NCI-H187 treated with DMSO at 0.1 percent for 48 hours (cell line): ENCODE measurements at places on chromosomes 6 and 20.

- DNase-seq = peak; percentile 38
These were observed 704.8 kb upstream of the SLC35B3 start for GRCh38 chr6:9140172-9140571.

- DNase-seq = no peak
These were observed 1.0 kb upstream of the DUSP22 start for GRCh38 chr6:291204-291696.

DNA sequence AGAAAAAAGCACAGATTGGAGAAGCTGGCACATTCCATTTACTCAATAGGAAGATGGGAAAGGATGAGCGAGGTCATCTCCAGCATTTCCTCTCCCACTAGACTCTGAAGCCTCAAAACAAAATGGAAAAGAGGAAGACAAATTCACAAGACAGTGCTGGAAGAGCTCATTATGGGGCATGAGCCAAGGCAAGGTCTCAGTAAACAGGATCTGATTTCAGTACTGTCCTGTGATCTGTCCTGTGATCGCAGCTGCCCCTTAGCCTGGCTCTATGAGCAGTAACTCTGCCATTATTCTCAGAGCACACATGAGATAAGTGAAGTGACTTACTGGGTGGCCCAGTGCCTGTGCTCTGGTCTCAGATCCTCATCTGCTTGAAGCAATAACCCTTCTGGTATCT, 68.1 kb upstream of the SLC4A11 start:
- no peak for DNase-seq

GRCh38 chr6:25889877-25890853, 16.1 kb upstream of the SLC17A3 start:
- no peak for DNase-seq

GRCh38 chr6:3442431-3443220, 14.2 kb downstream of the SLC22A23 start:
- DNase-seq = no peak

DNA sequence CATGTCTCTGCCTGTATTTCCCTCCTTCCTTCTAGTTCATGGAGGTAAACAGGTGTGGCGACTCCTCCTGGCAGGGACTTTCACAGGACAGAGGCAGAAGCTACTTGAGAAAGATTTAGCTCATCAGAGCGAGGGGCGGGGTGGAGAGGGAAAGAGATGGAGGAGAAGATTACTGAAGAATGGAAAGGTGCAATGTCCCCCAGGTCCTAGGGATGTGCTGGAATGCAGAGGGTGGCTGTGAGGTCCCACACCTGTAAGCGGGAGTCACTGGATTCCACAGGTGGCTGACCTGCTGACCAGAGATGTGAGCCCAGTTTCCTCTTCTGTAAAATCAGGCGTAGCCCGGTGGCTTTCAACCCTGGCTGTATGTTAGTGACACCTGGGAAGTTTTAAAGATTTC, 199.2 kb upstream of the SULF2 start:
- DNase-seq = no peak

DNA sequence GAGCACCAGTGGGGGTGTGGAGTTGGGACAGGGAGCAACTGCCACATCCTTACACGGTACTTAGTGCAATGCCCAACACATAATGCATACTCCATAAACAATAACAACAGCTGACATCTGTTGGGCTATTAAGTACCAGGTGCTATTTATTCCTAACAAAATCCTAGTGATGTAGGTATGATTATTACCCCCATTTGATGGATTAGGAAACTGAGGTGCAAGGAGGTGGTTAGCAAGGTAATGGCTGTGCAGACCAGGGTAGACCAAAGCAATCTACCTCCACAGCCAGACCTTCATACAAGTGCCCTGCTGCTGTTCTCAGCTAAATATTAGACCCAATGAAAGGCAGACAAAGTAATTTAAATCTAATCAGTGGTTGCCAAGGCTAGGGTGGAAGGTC, 36.8 kb downstream of the SLC13A3 start:
- DNase-seq = no peak

- no peak for DNase-seq
These were observed 124.8 kb downstream of the INSM1 start for GRCh38 chr20:20492521-20493332.

- DNase-seq = no peak
These were observed 93.2 kb downstream of the GMPR start for GRCh38 chr6:16331384-16332174.

GRCh38 chr6:112983713-112984261, 636.7 kb downstream of the RFPL4B start:
- DNase-seq = no peak

- DNase-seq = no peak
These were observed 94.5 kb downstream of the PREX1 start for GRCh38 chr20:48733296-48733790.

DNA sequence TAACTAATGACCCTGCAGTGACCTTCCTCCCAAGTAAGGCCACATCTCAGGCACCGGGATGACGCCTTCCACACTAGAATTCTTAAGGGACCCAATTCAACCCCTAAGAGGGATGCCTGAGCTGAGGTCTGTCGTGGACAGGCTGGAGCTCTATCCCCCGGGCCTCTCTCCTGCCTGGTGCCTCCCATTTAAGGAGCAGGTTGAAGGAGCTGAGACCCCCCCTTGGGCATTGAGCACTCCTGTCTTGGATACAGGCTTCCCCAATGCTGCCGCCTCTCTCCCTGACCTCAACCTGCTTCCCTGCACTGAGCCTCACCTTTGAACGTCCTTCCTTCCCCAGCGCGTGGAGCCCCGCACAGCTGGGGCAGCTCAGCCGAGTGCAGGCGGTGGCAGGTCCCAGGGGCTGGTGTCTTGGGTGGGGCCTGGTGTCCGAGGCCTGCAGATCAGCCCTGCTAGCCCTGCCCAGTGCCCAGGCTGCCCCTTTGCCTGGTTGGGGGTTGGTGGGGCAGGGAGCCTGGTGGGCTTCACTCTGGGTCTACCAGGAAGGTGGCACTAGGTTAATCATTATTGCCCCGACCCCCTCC, 19.9 kb upstream of the BHLHE23 start:
- no peak for DNase-seq

DNA sequence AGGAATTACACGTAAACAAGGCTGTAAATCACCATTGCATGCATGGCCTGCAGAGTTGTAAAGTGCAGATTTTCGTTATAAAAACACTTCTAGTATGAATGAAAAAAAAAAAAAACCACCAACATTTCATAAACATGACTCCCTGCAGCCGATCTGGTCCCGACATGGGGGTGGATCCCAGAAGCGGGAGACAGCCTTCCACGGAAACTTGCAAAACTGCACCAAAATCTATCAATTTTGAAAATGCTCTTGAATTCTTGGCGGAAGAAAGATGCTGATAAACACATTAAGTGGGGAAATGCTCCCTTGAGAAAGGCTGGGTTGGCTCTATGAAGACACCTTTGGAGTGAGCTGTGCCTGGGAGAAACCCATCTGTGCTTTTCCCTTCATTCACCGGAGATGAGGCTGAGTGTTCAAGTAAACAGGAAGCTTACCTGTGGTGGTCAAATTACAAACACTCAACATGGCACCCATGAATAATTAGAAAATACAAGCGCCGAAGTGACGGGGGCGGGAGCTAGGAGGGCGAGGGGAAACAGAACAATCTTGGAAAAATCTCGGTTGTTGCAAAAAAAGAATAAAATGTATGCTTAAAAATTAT, 845 bp upstream of the ANKRD60 start:
- no peak for DNase-seq

- DNase-seq = no peak
These were observed 609.5 kb upstream of the ARID1B start for GRCh38 chr6:156167625-156168071.

GRCh38 chr6:17042422-17043147, 59.3 kb upstream of the STMND1 start:
- DNase-seq = no peak

- no peak for DNase-seq
These were observed 15.3 kb upstream of the SRSF6 start for GRCh38 chr20:43442282-43442880.

GRCh38 chr6:1745814-1746213, 136.1 kb downstream of the FOXC1 start:
- no peak for DNase-seq
